ENCODE measurements at places on chromosomes 5 and 9.

DNA sequence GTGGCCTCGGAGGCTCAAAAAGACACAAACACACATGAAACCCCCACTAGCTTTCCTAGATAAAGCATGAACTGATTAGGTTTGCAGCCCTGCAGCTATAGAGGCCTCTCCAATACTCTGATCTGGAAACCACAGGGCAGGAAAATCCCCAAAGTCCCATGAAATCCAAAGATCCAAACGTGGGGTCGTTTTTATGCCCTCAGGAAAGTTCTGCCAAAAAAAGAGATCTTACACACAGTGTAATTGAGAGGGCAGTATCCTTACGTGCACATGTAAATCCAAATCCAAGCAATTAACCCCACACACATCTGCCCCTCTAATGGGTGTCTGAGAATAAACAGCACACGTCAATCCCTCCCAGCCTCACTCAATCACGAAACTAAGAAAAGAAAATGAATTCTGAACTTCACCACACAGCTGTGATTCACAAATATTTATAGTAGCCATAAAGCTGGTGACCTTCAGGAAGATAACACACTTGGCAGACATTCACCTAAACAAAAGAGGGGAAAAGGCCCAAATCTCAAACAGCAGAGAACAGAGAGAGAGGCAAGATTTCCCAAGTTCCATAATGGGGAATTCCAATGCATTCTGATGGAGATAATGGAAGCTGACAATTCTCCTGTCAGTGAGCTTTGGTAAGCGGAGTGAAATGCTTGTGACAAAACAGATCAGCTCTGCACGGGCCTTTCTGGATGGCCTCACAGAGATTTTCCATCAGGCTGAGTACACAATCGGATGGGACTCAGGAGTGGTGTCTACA lies 114.2 kb downstream of the SEMA5A start:
- no peak for DNase-seq

- DNase-seq: no peak
These were observed 23.6 kb downstream of the QRFP start for GRCh38 chr9:130872912-130873503.

GRCh38 chr9:38439291-38439915 lies 15.1 kb upstream of the IGFBPL1 start:
- no peak for DNase-seq

DNA sequence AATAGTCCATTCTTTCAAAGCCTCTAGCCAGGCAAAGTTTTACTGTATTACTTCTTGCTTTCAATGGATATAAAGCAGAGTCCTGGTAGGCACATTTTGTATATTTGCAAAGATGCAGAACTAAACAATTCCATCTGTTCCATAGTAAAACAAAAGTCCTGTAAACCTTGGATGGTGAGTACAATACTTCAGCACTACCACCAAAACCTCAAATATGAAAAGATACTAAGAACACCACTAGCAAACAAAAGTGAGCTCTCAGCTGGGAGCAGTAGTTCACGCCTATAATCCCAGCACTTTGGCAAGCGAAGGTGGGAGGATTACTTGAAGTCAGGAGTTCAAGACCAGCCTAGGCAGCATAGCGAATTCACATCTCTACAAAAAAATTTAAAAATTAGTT lies 195.0 kb downstream of the MSX2 start:
- DNase-seq: no peak

- DNase-seq: no peak
These were observed 1161.7 kb upstream of the DMAC1 start for GRCh38 chr9:8961186-8961851.

DNA sequence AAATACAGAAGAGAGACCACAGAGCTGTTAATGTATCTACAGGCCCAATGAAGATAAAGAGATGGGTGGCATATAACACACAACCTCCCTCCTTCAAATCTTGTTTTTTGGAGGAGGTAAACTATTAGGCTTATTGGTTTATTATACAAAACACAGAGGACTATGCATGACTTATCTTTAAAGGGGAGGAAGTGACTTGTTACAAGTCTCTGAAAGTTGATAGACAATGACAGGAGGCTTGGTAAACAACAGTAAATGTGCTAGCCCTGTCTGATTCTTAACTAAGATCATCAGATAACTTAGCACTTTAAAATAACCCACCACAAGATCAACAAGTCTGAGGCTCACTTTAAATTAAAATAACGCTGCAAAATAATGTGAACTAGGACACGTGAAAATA lies 219.0 kb downstream of the MLLT3 start:
- no peak for DNase-seq
